ENCODE measurements at places on chromosomes 1 and 21.
A peak's percentile ranks its signal among the peaks of the same experiment; 100 is the strongest.

DNA sequence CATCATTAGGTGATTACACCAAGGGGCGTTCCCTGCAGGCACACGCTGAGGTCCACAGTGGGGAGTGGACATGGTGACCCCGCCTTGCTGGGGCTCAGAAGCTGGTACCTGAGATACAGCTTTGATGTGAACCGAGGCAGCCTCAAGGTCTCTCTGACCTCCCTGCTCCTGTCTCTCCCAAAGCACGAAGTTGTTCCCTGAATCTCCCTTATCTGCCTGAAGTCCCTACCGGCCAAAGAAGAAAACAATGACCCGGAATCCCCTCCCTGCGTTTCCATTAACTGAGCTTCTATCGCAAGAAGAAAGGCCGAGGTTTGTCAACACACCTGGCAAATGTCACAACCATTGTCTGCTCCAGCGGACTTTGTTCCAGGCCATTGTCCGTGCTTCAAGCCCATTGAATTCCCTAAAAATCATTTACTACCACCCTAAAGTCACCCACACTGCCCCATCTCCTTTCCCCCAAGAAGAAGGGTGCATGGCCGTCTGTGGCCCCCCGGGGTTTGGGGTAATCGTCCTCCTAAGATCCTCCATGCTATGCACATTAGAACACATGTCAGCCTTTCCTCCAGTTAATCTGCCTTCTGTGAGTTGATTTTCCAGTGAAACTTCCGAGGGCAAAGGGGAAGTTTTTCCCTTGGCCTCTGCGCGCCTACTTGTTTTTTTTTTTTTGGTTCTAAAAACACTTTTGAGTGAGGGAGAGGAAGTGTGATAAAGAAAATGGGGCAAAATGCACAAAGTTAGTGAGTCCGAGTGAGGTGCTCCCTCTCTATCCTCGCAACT is 48.1 kb upstream of the COL18A1 start:
- no peaks in the 10 kb centered on the region for H3K4me1 ChIP-seq
- no peak overlapping the region for H3K4me3 ChIP-seq
- DNase-seq: no peak
- H3K27ac ChIP-seq: no peak overlapping the region
- peaks cover 27% of the 10 kb centered on the region for H3K27me3 ChIP-seq
- H3K36me3 ChIP-seq: no peaks in the 10 kb centered on the region

- DNase-seq: no peak
- H3K4me1 ChIP-seq: no peaks in the 10 kb centered on the region
- no peak overlapping the region for H3K27ac ChIP-seq
- H3K27me3 ChIP-seq: no peaks in the 10 kb centered on the region
- H3K36me3 ChIP-seq: no peaks in the 10 kb centered on the region
Measured at GRCh38 chr1:186899577-186899976, 70.8 kb downstream of the PLA2G4A start.

DNA sequence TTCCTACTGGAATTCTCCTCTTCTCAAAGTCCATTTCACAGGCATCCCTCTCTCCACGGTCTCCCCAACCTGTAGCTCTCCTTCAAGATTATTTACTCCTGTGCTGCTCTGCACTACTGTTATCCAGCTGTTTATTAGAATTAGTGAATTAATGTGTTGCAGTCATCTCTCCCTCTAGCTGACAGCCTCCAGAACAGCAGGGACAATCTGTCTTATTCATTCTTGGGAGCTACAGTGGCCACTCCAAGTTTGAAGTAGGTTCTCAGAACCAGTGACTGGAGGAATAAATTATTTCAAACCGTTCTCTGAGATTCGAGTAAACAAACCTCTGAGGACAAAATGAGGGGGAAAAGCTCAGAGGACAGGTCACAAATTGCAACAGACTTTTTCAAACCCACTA is 330.9 kb downstream of the RRAGC start:
- H3K4me3 ChIP-seq: no peak overlapping the region
- peaks cover 9% of the 10 kb centered on the region for H3K27me3 ChIP-seq
- no peaks in the 10 kb centered on the region for H3K36me3 ChIP-seq
- DNase-seq: no peak
- peaks cover 10% of the 10 kb centered on the region for H3K4me1 ChIP-seq
- H3K27ac ChIP-seq: no peak overlapping the region

GRCh38 chr1:44739307-44740178 is at the start of gene KIF2C:
TSS of gene KIF2C (plus strand) at chr1:44739837. CDS start at chr1:44739933, 96 bp downstream.
- peak; percentile 96 for DNase-seq
- peaks cover 6% of the 10 kb centered on the region for H3K36me3 ChIP-seq
- H3K27me3 ChIP-seq: no peaks in the 10 kb centered on the region
- peak within 1 kb of the TSS; percentile 94 for H3K27ac ChIP-seq
- H3K4me1 ChIP-seq: peaks cover 11% of the 10 kb centered on the region

- H3K27me3 ChIP-seq: no peaks in the 10 kb centered on the region
- no peak overlapping the region for H3K4me3 ChIP-seq
- DNase-seq: no peak
- peaks cover 31% of the 10 kb centered on the region for H3K4me1 ChIP-seq
- no peak overlapping the region for H3K27ac ChIP-seq
- H3K36me3 ChIP-seq: no peaks in the 10 kb centered on the region
Measured at GRCh38 chr21:34583926-34584563, 30.9 kb downstream of the RCAN1 start.

DNA sequence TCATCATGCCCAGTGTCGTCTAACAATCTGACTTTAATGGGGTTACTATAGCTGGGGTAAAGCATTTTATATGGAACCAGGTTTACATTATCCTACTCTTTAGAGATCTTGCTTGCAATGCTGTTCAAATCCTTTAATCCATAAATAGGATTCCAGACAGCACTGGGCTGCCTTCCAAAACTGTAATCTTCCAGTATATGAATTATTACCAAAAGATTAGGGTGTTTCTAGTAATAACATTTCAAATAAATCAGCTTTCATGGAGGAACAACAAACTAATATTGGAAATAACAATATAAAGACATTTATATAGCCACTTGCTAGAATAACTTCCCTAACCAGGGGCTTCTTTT is 88.6 kb upstream of the PLXNA2 start:
- H3K27me3 ChIP-seq: peaks cover 24% of the 10 kb centered on the region
- H3K36me3 ChIP-seq: no peaks in the 10 kb centered on the region
- DNase-seq: no peak
- H3K4me1 ChIP-seq: no peaks in the 10 kb centered on the region
- H3K27ac ChIP-seq: no peak overlapping the region

- no peaks in the 10 kb centered on the region for H3K36me3 ChIP-seq
- no peak overlapping the region for H3K27ac ChIP-seq
- peaks cover 29% of the 10 kb centered on the region for H3K4me1 ChIP-seq
- H3K27me3 ChIP-seq: no peaks in the 10 kb centered on the region
- no peak for DNase-seq
- peak overlapping the region; percentile 94 for H3K4me3 ChIP-seq
Measured at GRCh38 chr21:46456750-46457149, 1.9 kb upstream of the DIP2A start.

- peak overlapping the region; percentile 93 for H3K27ac ChIP-seq
- no peak overlapping the region for H3K4me3 ChIP-seq
- peaks cover 35% of the 10 kb centered on the region for H3K4me1 ChIP-seq
- no peaks in the 10 kb centered on the region for H3K36me3 ChIP-seq
Measured at GRCh38 chr1:151001602-151002001, 5.1 kb downstream of the MINDY1 start.

DNA sequence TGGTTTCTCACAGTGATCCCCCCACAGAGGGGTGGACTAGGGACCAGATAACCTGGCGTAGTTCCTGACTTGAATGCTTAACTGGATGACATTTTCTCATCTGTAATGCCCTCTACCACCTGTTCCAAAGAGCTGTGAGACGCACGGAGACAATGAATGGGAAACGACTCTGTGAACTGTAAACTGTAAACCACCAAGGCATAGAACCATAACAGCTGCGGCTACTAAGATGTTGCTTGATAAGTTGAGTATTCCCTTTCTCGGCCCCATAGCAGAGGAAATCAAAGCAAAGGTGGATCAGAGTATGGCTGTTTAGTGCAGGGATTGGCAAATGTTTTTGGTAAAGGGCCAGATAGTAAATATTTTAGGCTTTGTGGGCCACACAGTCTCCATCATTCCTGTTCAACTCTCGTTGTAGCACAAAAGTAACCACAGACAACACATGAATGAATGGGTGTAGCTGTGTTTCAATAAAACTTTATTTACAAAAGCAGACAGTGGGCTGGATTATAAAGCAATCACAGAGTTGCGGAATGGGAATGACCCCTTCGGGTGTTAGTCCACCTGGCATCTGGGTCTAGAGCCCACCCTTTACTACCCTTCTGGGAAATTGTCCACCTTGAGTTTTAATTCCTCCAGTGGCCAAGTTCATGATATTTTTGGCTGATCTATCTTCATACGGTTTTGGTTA is 315.2 kb downstream of the RPS6KC1 start:
- H3K36me3 ChIP-seq: no peaks in the 10 kb centered on the region
- H3K27me3 ChIP-seq: peaks cover 5% of the 10 kb centered on the region
- H3K27ac ChIP-seq: no peak overlapping the region

GRCh38 chr1:217272385-217272784 is 358.5 kb downstream of the GPATCH2 start:
- no peak for DNase-seq

GRCh38 chr1:38187552-38187951 is 141.0 kb upstream of the POU3F1 start:
- DNase-seq: no peak
- no peaks in the 10 kb centered on the region for H3K36me3 ChIP-seq
- peaks cover 23% of the 10 kb centered on the region for H3K27me3 ChIP-seq
- no peak overlapping the region for H3K4me3 ChIP-seq
- peaks cover 5% of the 10 kb centered on the region for H3K4me1 ChIP-seq

Measured in natural killer cell treated with Interleukin-12 subunit alpha and Interleukin-12 subunit beta and Interleukin-15 and Interleukin-18, amount 100 ng/mL, for 72 hours (primary cell).